ENCODE measurements at places on chromosomes 16 and 17.

- no peak for DNase-seq
Measured at GRCh38 chr16:4004206-4004605, 112.0 kb downstream of the ADCY9 start.

- DNase-seq, result no peak
Measured at GRCh38 chr17:27367121-27367981, 73.4 kb downstream of the WSB1 start.

GRCh38 chr16:1781758-1782407 is 488 bp downstream of the SPSB3 start:
- no peak for DNase-seq

- no peak for DNase-seq
Measured at GRCh38 chr17:57160624-57161023, 75.6 kb downstream of the AKAP1 start.

DNA sequence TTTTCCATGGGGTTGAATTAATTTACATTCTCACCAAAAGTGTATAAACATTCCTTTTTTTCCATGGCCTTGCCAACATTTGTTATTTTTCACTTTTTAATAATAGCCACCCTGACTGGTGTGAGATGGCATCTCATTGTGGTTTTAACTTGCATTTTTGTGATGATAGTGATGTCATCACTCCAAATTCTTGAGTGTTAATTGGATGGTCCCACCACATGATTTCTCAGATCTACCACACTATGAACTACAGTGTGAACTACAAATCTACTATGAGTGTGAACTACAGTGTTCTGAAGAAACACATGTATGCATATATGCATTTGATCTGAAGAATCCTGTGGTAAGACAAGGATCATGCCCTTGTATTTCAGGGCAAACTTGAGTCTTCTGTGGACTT is 340.1 kb downstream of the ABCC12 start:
- DNase-seq, result no peak

DNA sequence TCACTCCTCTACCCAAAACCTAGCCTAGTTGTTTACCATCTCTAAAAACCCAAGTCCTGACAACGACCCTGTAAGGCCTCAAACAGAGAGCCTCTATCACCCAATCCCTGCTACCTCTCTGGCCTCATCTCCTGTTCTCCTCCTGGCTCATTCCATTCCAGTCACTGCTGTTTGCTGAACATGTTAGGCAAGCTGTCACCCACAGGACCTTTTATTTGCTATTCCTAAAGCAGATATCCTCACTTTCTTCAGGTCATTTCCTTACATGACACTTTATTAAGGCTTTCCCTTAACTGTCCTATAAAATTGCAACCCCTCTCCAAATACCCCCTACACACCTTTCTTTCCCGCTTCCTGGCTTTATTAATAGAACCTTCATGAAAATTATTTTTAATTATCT is 85.1 kb downstream of the KANSL1 start:
- no peak for DNase-seq

GRCh38 chr17:81086789-81087551 is 52.0 kb downstream of the BAIAP2 start:
- no peak for DNase-seq

GRCh38 chr17:74960570-74961342 is 11.8 kb downstream of the HID1 start:
- DNase-seq, result no peak

- DNase-seq, result no peak
Measured at GRCh38 chr16:24156777-24157176, 99.4 kb upstream of the CACNG3 start.

GRCh38 chr16:15829460-15829859 is 27.4 kb downstream of the MYH11 start:
- DNase-seq, result no peak
